Stimulated activated CD8-positive, alpha-beta memory T cell treated with anti-CD3 and anti-CD28 coated beads, Interleukin-4, amount 100 ng/mL, for 48 hours (primary cell): ENCODE measurements at places on chromosomes 3 and 15.

DNA sequence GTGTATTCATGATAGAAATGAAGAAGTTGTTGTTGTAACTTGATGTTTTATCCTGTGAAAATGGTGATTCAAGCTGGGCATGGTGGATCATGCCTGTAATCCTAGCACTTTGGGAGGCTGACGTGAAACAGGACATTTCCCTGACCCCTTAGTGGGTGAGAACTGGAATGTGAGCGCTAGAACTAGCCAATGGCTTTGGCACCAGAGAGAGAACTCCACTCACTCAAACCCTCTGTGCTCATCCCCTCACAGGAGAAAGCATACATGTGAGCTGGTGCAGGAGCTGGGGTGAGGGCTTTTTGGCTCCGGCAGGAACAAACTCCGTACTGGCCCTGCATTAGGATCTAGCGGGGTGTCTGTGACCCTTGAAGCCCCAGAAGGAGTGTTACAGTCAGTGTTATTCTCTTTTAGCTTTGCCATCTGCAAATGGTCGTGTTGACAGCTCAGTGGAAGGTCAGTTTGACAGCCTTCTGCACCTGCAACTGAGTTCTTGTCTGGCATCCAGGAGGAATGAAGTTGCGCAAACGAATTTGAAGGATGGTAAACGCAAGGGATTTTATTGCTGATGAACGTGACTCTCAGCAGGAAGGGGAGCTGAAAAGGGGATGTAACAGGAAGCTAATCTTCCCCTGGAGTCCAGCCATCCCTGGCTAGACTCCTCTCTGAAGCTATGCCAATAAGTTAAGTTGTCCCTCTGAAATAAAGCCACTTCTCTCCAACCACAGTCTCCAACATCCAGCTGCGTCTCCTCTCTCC lies 1016.6 kb upstream of the CADM2 start:
- DNase-seq, result no peak

DNA sequence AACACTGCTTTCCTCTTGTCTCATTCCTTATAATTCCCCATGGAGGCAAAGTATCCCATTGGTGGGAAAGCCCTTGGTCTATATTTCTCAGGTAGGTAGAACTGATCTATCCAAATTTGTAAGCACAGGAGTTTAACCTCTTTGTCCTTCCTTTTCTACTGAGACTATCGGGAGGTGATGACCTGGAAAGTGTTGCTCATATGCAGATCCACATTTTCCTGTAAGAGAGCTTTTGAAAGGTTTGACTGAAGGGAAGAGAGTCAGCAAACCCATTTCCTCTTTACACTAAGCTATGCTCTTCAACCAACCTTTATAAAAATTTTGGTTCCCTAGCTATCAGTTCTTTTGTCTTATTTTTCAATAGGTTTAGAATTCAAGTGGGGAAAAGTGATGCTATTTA lies 200.7 kb downstream of the TIGIT start:
- no peak for DNase-seq

DNA sequence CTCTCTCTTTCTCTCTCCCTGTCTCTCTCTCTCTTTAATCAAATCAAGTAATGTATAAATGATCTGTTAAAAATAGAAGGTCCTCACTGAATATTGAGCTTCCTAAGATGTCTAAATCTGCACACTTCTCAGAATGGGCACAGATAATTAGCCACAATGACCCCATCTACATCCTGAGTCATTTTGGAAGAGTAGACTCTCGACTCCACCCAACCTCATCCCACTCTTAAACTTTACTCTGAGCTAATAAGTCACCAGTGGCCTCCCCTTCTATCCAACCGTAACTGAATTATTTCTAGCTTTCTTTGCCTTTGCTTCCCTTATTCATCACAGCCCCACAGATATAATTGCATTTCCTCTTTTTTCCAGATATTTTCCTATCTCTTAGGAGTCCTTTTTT lies 326.5 kb upstream of the ZNF717 start:
- no peak for DNase-seq

- DNase-seq, result peak; percentile 36
Observed at GRCh38 chr3:171813897-171814460, 3.7 kb upstream of the PLD1 start.

DNA sequence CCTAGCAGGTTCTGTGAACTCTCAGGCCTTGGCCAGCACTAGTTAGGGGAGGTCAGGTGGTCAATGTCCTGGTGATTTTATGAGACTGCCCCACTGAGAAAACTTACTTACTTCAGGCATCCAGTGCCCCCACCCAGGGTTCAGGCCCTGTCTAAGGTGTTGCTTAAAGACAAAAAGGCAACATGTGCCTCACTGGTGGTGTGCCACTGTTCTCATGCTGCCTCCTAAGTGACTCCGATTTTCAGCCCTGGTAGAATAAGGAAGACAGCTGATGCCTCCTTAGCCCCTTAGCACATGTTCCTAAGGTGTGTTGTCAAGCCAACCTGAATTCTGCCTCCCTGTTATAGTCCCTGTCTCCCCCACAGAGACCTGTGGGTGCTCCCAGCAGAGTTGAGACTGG lies 5.3 kb downstream of the RBM15B start:
- peak; percentile 26 for DNase-seq

- DNase-seq, result no peak
Observed at GRCh38 chr3:11373235-11373634, 101.0 kb downstream of the ATG7 start.

GRCh38 chr3:195512798-195513345 lies 30.3 kb downstream of the PPP1R2 start:
- DNase-seq, result no peak

- DNase-seq, result no peak
Observed at GRCh38 chr3:66823009-66823397, 175.1 kb upstream of the KBTBD8 start.

DNA sequence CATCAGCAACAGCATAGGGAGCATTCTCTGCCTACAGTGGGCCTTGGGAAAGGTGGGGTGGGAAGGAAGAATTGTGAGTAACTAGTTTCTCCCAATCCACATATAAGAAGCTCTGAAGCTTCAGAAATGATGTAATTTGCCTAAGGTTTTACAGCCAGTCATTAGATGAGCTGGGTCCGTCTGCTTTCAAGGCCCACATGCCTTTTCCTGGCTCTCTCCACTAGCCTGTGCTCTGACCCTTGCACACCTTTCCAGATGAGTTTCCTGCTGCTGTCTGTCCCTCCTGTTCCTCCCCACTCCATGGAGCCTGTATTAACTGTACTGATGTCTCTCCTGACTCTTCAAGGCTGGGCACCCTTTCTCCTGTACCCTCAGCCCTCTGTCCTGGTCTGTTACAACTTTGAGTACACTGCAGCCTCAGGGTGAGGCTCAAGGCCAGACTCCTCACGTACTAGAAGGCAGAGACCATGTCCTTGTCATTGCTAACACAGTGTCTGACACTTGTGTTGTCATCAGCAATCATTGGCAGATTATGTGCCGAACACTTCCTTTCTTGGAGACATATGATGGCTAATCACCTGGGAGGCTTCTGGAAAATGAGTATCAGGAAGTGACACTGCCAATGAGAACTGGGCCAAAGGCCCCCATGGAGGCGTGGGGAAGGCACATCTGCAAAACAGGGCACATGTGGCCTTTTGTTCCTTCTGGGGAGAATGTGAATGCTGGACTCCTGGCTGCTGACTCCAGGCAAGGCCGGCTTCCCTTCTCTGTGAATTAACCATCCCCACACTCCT lies 6.6 kb downstream of the TM6SF1 start:
- no peak for DNase-seq

GRCh38 chr15:26674467-26674866 lies 98.4 kb downstream of the GABRB3 start:
- DNase-seq, result no peak
